ENCODE measurements at places on chromosomes 7 and 10.

DNA sequence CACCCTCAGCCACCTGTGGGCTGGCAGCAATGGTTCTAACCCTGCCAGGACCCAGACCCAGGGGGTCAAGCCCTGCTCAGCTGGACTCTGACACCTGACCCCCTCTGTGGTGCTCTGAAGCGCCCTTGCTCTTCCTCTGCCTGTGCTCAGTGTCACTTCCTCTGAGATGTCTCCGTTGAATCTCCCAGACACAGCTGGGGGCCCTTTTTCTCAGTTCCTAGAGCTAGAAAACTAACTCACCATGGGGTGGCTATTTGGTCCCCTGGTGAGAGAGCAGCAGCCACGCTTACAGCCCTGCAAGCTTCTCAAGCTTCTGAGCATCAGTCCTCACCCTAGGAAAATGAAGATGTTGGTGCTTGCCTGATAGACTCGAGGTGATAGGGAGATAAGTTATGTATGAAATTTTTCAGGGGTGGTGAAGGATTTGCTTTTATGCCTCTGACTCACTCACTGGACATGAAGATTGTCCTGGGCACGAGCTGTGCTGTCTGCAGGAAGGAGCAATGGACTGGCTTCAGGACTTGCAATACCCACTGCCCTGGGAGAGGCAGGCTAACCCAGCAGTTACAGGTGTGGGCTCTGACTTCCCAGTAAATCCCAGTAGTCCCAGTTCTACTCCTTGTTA is 29.6 kb downstream of the COL13A1 start:
- no peak for DNase-seq

GRCh38 chr10:14534152-14534551 is 203.4 kb upstream of the FRMD4A start:
- DNase-seq: no peak

DNA sequence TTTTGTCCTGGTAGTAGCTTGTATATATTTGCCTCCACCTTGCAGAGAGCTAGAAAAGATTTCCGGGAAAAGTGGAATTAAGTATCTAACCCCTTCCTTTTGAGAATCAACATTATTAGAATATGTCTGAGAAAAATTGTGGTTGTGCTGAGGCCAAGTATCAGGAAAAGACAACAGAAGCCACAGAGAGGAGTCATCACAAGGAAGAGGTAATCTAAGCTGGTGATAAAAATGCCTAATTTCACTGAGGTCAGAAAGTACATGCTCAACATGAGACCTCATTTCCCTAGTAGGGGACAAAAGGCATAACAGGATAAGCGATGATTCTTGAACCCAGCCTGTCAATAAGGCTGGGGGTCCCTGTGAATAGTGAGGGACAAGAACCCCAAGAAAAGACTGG is 97.0 kb upstream of the PDE1C start:
- no peak for DNase-seq

DNA sequence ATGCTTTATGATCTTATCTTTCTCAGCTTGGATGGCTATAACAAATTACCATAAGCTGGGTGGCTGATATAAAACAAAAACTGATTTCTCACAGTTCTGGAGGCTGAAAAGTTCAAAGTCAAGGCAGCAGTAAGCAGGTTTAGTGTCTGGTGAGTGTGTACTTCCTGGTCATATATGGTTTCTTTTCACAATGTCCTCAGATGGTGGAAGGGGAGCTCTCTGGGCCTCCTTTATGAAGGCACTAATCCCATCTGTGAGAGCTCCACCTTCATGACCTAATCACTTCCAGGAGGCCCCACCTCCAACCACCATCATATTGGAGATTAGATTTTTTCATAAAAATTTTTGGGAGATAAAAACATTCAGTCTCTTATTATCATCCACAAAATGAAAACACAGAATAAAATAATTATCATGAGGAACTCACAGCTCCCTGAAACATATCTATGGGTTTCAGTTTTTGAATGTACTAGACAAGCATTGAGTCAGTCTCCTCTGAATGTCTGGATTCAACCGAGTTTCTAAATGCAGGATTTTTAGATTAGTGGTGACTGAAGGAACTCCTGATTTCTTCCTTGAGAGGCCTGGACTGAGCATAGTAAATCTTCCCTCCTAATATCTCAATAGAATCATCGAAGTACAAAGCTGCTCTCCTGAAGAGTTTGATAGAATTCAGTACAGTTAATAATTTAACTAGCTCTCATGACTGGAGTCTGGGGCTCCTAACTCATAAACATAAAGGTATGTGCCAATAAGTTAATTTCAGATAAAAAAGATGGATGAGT is 8.0 kb downstream of the CDC14C start:
- DNase-seq: no peak
